Activated CD4-positive, alpha-beta T cell treated with anti-CD3 and anti-CD28 coated beads, Interleukin-2, amount 50 U/mL, for 48 hours (primary cell): ENCODE measurements at places on chromosomes 1 and 21.

DNA sequence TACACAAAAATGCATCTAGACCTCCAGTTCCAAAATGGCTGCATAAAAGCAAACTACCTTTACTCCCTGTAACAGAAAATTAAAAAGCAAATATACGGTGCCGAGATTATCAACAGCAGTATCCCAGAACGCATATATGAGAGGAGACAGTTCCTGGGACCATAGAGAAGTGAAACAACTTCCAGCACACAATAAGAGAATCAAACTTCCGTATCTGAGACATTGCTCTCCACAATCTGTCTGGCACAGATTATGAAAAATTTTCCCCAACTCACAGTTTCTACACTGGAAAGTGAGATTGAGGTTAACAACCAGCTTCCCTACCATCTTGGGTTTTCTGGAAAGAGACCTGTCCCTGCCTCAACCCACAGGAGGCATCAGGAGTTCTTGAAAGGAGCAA, 47.2 kb upstream of the ST6GALNAC3 start:
- no peak for DNase-seq

DNA sequence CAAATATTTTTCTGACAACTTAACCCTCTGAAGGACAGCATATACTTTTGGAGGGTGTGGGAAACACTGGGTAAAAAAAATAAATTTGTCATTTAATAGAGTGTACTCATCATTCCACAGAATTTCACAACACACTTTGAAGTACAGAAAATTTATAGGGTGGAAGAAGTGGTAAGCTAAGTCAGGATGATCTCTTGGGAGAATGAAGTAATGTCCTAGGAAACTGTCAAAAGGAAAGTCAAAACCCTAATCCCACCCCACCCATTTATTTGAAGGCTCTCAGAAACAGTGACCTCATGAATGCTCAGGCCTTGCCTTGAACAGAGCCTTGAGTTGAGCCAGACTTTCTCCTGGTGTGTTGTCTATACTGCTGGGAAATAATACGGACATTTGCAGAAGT, 7.3 kb upstream of the UAP1 start:
- DNase-seq: no peak

- no peak for DNase-seq
Observed at GRCh38 chr1:51270751-51271150, 34.7 kb downstream of the RNF11 start.

- no peak for DNase-seq
Observed at GRCh38 chr1:6594977-6595740, 7.5 kb downstream of the KLHL21 start.

DNA sequence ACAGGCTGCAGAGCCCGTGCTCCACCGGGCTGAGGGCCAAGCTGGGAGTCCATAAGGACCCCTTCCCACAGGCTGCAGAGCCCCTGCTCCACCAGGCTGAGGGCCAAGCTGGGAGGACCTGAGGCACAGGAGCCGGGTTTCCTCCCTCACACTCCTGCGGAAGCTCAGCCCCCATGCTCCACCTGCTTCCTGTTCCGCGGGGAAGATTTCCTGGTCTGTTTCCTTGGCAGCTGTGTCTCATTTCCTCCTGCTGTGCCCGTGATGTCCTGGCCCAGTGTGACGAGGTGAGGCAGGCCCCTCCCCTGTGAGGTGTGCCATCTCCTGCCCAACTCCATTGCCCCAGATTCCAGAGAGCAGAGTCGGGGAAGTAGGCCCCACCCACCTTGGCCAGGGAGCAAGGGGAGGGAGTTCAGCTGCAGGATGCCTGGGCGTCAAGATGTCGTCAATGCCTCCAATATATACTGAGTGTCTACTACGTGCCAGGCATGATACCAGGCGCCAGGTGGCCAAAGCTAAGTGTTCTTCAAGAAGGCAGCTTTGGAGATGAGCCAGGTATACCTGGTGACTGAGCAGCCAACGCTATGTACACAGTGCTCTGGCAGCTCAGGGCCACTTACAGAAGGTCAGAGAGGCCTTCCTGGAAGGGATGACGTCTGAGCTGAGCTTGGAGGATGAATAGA, 58.8 kb downstream of the NAV1 start:
- DNase-seq: no peak

DNA sequence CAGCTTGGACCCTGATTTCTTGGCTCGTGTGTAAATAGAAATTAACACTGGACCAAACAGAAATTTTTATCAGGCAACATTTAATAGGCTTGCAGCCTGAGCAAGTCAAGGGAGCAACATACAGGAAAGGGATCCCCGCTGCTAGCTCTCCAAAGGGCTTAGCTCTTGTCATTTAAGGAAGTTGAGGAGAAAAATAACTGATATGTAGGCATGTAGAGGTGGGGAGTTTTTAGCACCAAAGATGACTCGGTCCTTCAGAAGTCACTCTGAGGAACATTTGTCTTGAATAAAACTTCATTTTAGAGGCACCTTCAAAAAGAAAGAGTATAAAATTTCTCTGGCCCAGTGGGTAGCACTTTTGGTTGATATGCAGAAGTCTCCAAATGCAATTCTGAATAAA, 27.1 kb downstream of the GBP2 start:
- no peak for DNase-seq

DNA sequence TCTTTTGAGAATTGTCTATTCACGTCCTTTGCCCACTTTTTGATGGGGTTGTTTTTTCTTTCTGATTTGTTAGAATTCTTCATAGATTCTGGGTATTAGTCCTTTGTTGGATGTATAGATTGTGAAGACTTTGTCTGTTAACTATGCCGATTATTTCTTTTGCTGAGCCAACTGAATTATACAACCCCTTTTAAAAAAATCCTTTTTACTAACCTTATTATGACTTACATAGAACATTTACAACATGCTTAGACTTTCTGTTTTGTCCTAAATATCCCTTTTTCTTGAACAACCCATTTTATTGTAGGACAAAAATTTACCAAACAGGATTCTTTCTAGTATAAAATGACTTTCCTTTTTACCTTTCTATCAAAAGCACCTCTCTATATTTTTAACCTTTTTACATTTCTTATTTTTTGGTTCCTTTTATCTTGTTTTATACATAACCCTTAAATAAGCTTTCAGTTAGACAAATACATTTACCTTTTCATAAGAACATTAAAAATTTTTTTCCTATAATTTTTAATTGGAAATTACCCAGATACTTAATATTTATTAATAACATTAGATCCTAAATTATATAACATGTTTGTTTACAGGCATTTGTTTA, 70.4 kb upstream of the TTLL7 start:
- no peak for DNase-seq

GRCh38 chr1:8297245-8297644, 20.7 kb upstream of the SLC45A1 start:
- DNase-seq: no peak

GRCh38 chr1:143625886-143626285, 345.9 kb downstream of the FAM72C start:
- DNase-seq: no peak

- no peak for DNase-seq
Observed at GRCh38 chr1:25727635-25728286, 72.2 kb upstream of the SELENON start.

GRCh38 chr21:29233611-29234540, 64.8 kb upstream of the BACH1 start:
- DNase-seq: peak; percentile 48

DNA sequence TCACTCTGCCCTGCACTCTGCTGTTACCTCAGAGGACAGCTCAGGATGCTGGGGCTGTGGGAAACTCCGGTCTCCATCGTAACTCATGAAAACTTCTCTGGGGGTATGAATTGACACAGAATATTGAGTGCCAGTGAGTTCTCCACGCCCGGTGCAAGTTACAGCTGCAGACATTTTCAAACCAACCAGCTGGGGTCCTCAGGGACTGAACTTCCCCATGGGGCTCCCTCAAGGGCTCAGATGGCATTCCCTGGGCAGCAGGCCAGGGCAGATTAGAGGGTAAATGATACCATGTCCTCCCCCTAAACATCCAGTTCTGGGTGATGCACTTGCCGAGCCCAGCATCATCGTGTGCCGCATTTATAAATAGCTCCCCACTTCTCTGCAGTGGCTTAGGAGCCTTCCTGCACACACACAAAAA, 27.8 kb upstream of the CCSAP start:
- DNase-seq: no peak

DNA sequence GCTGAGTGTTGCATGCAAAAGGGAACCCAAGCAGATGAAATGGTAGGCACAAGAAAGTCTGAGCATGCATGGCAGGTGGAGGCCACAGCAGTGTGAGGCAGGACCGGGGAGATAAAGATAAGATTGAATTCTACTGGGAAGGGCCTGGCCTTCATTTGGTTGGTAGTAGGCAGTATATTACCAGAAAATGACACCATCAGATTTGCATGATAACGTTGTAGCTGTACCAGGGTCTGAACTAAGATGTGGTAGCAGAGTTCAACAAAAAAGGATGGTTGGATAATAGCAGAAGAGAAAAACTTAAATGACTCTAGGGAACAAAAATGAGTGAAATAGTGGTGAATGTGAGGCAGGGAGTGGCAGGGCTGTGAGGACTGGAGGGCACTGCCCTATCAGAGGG, 75.6 kb upstream of the DNAJC6 start:
- DNase-seq: no peak

DNA sequence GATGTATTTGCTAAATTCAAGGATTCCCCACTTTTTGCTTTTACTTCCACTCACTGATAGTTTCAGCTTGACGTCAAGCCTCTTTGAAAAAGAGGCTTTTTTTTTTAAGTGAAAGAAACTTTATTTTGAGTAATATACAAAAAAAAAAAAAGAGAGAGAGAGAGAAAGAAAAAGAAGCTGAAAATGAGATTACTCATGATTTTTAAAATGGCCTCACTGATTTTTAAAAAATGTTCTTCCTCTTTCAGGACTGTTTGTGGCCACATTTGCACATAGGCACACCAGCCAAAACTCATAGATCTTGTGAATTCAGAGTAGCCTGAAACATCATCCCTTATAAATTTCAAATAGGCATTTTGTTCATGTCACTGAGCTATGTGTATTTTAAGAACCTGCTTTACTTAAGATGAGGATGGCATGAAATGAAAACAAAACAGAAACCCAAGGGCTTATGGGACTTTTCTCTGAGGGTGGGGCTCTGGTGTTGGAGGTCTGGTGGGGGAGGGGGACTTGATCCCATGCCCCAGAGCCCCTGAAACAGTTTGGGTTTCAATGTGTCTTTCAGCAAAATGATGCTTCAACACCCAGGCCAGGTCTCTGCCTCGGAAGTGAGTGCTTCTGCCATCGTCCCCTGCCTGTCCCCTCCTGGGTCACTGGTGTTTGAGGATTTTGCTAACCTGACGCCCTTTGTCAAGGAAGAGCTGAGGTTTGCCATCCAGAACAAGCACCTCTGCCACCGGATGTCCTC, 6.1 kb downstream of the ATF3 start:
- DNase-seq: no peak

GRCh38 chr1:3740042-3740441, 12.2 kb upstream of the CCDC27 start:
- no peak for DNase-seq

DNA sequence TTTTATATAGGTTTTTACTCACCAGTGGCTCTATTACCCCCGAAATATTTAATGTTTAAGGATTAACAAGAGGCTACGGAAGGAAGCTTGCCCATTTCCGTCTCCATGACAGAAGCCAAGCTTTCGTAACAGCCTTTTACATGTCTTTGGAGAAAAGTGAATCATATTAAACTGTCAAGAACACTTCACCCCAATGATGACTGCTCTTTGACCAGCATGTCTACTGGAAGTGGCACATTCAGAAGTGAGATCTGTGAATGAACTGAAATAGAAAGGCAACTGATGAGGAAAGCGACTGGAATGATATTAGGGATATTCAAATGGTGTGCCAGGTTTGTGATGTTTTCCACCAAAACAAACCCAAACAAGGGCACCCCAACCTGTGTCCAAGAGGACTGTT, 8.5 kb upstream of the PRDM15 start:
- no peak for DNase-seq

- no peak for DNase-seq
Observed at GRCh38 chr21:42310411-42311001, 4.7 kb downstream of the TFF3 start.

GRCh38 chr1:153643100-153643499, 9.2 kb downstream of the CHTOP start:
- DNase-seq: no peak

GRCh38 chr1:48790397-48790796, 13.7 kb upstream of the BEND5 start:
- no peak for DNase-seq

- DNase-seq: no peak
Observed at GRCh38 chr1:163821679-163822078, 499.9 kb downstream of the NUF2 start.
